ENCODE measurements at places on chromosomes 4 and X.

DNA sequence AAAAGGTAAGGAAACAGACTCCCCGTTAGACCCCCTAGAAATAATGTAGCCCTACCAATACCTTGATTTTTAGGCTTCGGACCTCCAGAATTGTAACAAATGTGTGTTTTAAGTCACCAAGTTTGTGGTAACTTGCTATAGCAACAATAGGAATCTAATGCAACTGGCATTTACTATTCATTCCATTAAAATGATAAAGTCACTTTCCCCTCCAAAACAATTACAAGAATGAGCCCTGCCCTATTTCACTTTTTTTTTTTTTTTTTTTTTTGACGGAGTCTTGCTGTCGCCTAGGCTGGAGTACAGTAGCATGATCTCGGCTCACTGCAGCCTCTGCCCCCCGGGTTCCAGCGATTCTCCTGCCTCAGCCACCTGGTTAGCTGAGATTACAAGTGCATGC, 3.5 kb upstream of the DDX60L start:
- DNase-seq, result no peak

GRCh38 chr4:38669208-38669607, 5.2 kb downstream of the KLF3 start:
- DNase-seq, result no peak

GRCh38 chrX:139194571-139195280, 335.8 kb upstream of the F9 start:
- DNase-seq, result no peak

GRCh38 chr4:11287055-11287454, 141.6 kb downstream of the HS3ST1 start:
- DNase-seq, result no peak

- DNase-seq, result no peak
These were observed 55.3 kb downstream of the CCDC158 start for GRCh38 chr4:76365636-76366035.

DNA sequence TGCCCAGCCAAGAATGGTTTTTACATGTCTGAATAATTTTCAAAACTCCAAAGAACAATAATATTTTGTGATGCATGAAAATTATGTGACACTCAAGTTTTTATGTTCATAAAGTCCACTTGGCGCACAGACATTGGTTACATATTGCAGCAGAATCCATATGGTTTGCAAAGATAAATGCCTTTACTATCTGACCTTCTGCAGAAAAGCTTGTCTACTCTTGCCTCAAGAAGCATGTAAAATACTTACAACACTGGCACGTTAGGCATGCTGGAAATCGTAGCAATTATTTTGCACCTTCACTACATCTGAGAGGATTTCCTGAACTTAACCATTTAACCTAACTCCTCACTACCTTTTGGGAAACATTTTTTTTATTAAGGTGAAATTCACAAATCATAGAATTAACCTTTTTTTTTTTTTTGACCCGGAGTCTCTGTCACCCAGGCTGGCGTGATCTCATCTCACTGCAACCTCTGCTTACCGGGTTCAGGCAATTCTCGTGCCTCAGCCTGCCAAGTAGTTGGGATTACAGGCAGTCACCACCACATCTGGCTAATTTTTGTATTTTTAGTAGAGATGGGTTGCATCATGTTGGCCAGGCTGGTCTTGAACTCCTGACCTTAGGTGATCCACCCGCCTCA, 3.5 kb upstream of the XG start:
- DNase-seq, result no peak

DNA sequence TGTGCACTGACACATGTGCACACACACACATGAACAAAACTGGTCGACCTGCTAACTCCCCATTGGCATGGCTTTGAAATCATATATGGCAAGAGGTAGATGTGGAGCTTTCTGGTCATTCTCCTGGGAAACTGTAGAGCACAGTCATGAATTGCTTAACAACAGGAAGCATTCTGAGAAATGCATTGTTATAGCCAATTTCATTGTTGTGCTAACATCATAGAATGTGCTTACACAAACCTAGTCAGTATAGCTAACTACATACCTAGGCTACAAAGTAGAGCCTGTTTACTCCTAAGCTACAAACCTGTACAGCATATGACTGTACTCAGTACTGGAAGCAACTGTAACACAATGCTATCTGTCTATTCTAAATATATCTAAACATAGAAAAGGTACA, 134.2 kb upstream of the SH3RF1 start:
- DNase-seq, result no peak

DNA sequence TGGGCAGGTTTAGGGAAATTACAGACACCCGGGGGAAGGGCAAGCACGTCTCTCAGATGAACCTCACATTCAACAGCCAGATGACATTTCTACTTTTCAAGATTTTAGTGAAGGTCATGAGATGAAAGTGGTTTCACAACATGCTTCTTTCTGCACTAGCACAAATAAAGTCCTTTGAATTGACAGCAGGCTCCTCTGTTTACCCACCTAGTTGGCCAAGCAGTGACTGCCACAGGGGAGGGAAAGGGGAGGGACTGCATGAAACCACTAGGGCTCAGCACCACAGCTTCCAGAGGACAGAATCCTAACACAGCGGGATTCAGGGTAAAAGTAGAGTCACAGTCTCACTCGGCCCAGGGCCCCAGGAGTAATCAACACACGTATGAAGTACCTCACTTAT, 6.2 kb downstream of the RAB40A start:
- DNase-seq, result no peak

DNA sequence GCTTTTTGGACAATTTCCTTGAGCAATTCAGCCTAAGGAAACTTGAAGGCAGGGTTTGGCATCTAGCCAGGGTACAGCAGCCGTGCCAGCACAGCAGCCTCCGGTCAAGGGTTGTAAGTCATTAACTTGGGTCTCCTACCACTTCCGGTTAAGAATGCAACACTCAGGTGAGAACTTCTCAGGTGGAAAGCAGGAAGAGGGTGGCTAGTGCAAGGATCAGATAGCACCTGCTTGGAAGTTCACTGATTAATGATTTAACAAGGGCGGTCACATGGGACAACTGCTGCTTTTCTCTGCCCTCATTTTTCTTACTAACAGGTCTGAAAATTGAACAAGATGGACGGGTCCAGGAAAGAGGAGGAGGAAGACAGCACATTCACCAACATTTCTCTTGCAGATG, 30.1 kb upstream of the SCOC start:
- DNase-seq, result no peak

DNA sequence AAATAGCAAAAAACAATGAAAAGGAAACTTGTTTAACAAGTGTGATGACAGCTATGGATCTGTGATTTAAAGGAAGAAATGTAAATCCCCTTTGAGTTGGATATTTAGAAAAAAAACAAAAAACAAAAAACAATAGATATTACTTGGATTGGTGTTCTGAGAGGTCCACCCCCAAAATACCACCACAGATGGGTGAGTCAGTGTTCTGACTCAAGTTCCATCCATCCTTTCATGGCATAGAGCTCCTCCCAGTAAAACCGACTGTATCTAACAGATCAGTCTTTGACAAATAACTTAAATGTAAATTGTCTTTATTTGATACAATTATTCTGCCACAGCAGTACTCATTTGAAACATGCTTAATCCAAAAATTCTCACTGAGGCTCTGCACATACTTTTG, 27.4 kb downstream of the TMPRSS11B start:
- no peak for DNase-seq

- no peak for DNase-seq
These were observed 372.9 kb downstream of the NKX6-1 start for GRCh38 chr4:84126061-84126787.

GRCh38 chr4:103429283-103429682, 231.1 kb upstream of the CENPE start:
- no peak for DNase-seq

DNA sequence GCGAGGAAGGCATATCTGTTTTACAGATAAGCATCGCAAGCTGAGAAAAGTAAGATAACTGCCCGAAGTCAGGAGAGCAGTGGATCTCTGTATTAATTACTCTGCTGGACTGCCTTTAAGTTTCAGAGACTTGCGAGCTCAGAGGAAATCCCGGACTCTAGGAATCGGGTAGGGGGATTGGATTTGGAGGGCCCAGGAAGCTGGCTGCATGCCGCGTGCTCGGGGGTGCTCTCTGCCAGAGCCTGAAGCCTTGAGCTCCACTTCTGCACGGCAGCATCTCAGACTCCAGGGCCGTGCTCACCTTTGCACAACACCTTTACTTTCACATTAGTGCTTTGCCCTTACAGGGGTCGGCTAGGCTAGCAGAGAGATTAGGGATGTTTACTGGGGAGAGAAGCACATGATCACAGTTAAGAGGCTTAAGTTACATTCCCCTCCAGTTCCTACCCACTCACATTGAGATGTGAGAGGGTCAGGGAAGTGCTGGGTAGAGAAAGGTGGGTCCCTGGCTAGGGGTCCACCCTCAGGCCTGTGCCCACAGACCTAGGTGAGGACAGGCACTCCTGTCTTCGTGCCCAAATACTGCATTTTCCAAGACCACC, 57.0 kb downstream of the TRIML1 start:
- no peak for DNase-seq

- no peak for DNase-seq
These were observed 21.7 kb downstream of the LETM1 start for GRCh38 chr4:1834047-1834775.

DNA sequence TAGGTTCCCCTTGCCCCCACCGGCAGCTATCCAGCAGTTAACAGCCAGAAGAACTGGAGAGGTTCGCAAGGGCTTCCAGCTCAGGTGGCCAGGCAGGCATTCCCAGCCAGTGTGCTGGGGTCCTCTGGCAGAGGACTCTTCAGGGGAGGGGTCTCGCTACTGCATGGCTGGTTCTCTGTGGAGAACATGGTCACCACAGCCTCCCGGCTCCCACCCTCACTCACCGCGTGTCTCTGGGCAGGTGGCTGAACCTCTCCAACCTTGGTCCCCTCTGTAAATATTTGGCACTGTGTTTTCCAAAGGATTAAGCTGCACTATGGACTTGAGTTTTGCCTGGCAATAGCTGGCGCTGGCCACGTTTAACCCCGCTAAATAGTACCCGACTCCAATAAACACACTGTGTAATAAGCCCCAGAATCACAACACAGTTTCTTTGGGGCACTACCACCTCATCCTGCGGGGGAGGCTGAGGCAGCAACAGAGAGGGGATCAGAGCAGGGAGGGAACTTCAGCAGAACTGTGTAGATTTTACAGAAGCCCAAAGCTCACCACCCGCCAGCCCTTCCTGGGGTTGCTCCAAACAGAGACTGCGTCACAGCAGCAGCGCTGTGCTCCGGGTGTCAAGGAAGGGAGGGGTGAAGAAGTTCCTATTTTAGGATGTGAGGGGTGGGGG, 15.2 kb downstream of the BCOR start:
- DNase-seq, result no peak

DNA sequence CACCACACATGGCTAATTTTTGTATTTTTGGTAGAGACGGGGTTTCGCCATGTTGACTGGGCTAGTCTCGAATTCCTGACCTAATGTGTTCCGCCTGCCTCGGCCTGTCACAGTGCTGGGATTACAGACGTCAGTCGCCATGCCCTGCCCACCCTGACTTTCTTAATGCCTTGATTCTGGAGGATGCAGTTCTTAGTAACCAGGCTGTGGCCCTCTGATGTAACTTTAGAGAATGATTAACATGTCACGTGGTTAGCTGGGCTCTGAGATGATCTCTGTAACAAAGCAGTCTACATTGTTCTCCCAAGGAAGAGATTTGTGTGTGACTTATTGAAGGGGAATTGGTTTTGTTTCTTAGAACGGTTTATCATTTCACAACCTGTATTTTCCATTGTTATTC, 30.6 kb downstream of the ANK2 start:
- no peak for DNase-seq
